Central memory CD8-positive, alpha-beta T cell (primary cell): ENCODE measurements at places on chromosomes 12 and 14.

GRCh38 chr12:65948320-65949008 is 124.2 kb downstream of the HMGA2 start:
- DNase-seq, result no peak
- H3K4me3 ChIP-seq, result no peak overlapping the region
- H3K4me1 ChIP-seq, result no peaks in the 10 kb centered on the region
- no peak overlapping the region for H3K27ac ChIP-seq

DNA sequence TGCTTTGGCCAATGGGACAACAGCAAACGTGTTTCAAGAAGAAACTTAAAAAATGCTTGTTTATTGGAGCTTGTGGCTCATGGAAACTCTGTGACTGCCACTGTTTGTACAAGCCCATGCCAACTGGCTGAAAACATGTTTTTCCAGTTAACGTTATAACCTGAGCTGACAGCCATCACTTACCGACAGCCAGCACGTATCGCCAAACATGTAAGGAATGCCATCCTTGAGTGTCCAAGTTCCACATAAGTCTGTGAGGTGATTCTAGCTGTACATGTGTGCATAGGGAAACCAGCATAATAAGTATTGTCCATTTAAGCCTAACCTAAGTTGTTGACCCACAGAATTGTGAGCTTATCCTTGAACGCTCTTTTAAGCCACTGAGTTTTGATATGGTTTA is 596.9 kb downstream of the TRHDE start:
- H3K36me3 ChIP-seq, result no peaks in the 10 kb centered on the region
- H3K4me3 ChIP-seq, result no peak overlapping the region
- no peak for DNase-seq
- no peak overlapping the region for H3K27ac ChIP-seq
- no peaks in the 10 kb centered on the region for H3K4me1 ChIP-seq

- no peaks in the 10 kb centered on the region for H3K4me1 ChIP-seq
- no peak overlapping the region for H3K27ac ChIP-seq
- no peak overlapping the region for H3K4me3 ChIP-seq
- H3K36me3 ChIP-seq, result no peaks in the 10 kb centered on the region
- DNase-seq, result no peak
Observed at GRCh38 chr14:51507906-51508511, 143.7 kb upstream of the FRMD6 start.

- H3K4me3 ChIP-seq, result no peak overlapping the region
- H3K36me3 ChIP-seq, result peaks cover 9% of the 10 kb centered on the region
- H3K27ac ChIP-seq, result peak overlapping the region; percentile 62
- peaks cover 24% of the 10 kb centered on the region for H3K4me1 ChIP-seq
- DNase-seq, result no peak
Observed at GRCh38 chr12:113203852-113204760, 17.2 kb upstream of the TPCN1 start.

DNA sequence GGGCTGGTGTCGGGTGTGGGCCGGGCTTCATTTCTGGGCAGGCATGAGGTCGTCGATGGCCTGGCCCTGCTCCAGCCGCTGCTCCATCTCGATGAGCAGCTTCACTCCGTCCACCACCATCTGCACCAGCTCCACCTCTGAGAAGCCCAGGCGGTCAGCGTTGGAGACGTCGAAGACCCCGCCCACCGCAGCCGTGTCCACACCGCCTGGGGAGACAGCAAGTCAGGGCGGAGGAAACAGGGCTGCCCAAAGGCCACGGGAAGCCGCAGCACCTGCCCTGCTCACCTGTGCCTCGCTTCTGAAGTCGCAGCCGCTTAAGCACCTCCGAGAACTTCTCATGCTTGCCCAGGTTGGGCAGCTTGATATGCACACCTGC is 2.8 kb downstream of the CKB start:
- no peak overlapping the region for H3K27ac ChIP-seq
- peak overlapping the region; percentile 60 for H3K4me3 ChIP-seq
- no peak for DNase-seq
- H3K27me3 ChIP-seq, result no peaks in the 10 kb centered on the region
- H3K4me1 ChIP-seq, result peaks cover 11% of the 10 kb centered on the region

GRCh38 chr12:64993461-64993860 is 127.6 kb downstream of the WIF1 start:
- H3K27me3 ChIP-seq, result peaks cover 61% of the 10 kb centered on the region
- no peak overlapping the region for H3K27ac ChIP-seq
- H3K4me3 ChIP-seq, result no peak overlapping the region
- no peaks in the 10 kb centered on the region for H3K4me1 ChIP-seq

- H3K27me3 ChIP-seq, result peaks cover 22% of the 10 kb centered on the region
- no peaks in the 10 kb centered on the region for H3K4me1 ChIP-seq
- H3K36me3 ChIP-seq, result no peaks in the 10 kb centered on the region
- no peak for DNase-seq
- no peak overlapping the region for H3K4me3 ChIP-seq
- no peak overlapping the region for H3K27ac ChIP-seq
Observed at GRCh38 chr12:97305651-97306050, 157.0 kb upstream of the RMST start.
